ENCODE measurements at places on chromosomes 2 and 18.

DNA sequence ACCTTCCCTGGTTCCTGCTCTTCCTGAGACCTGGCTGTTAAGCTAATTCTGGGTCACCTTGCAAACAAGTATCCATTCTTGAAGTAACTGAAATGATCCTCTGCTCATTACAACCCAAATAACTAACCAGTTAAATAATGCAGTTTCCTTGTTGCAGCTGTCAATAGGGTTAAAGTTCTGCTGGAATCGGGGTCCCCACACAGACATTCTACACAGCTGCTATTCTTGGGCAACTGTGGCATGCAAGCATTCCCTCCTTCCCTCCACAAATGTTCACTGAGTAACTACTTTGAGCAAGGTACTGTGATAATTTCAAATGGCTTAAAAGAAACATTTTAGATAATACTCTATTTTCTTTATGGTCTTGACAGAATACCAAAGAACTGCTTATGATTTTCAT, 17.1 kb downstream of the RBKS start:
- no peak for DNase-seq

DNA sequence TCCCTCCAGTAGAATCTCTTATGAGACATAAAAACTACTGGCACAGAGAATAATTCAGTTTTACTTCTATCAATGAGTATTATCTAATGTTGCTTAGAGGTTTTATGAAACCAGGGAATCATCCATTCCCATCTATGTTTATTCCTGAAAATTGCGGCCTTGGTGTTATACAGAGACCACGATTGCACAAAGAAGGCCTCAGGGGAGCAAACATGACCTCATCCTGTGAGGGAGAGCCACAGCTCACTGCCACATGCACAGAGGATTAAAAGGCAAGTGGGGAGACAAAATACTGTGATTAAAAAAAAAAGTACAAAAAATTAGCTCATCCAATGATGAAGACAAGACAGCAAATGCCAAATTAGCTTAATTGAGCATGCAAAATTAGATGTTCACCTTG, 111.8 kb upstream of the SLC35G4 start:
- DNase-seq, result no peak

DNA sequence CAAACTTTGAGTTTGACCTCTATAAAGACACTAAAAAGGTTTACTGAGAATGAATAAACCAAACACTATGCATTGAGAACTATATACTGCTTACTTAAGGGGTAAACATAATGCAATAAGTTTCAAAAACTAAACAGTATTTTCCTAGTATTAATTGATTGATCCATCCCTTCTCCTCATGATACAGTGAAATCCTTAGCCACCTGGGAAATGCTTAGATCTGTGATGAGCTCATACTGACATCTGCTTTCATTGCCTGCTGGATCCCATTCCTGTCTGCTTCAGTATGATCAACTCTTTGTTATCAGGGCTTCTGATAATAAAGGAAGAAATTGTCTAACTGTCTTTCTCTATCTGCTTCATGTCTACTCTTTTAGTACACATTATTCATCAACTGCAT, 74.9 kb upstream of the UBE2E3 start:
- DNase-seq, result no peak

- DNase-seq, result peak; percentile 58
Observed at GRCh38 chr2:174039551-174040416, 74.6 kb upstream of the SP3 start.

DNA sequence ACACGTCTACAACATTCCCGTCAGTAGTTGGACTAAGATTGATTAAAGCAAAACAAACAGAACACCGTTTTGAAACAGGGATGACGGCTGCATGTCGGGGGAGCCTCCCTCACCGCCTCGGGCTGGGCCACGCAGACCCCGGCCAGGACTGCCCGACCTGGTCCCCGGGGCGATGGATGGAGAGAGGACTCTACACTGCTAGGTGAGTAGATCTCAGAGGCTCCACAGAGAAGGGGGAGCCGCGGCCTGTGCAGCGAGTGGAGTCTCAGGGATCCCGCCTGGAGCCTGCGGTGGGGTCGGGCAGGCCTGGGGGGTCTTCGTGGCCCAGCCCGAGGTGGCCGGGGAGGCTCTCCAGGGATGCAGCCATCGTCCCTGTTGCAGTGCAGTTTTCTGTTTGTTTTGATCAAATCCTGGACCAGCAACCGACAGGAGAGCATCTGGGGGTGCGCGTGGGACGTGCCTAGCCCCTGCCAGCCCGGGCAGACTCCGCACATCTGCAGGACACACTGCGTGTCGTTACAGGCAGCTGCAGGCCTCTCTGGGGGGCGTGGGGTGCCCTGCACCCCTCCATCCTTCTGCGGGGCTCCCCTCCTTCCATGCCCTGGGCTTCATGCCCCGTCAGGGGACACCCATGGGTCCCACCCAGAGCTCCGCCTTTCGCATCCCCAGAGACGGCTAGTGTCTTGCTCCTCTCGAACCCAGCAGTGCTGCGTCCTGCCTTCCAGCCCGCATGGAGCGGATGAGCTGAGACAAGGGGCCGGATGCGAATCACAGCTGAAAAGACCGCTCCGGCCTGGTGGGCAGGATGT, 143.6 kb downstream of the RTP5 start:
- DNase-seq, result no peak

DNA sequence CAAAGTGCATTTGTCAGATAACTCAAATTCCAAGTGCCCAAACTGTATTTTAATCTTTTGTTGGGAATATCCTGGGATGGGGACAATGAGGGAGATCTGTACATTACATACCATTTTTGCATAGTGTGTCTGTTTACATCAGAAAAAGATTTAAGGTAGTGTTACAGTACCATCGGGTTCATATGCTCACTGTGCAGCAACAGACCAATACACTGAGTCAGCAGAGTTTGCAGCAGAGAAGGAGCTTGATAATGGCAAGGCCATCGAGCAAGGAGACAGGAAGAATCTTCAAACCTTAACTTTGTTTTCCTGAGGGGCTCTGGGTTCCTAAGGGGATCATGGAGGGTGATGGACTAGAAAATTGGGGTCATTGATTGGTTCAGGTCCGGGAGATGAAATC, 399.7 kb downstream of the PARD3B start:
- DNase-seq, result no peak

GRCh38 chr2:144690771-144691170, 170.9 kb upstream of the ZEB2 start:
- DNase-seq, result no peak

GRCh38 chr2:232374356-232374755, 4.2 kb upstream of the ALPP start:
- DNase-seq, result no peak

GRCh38 chr2:127277028-127277427, 16.9 kb downstream of the ERCC3 start:
- no peak for DNase-seq

- no peak for DNase-seq
Observed at GRCh38 chr2:135225781-135226180, 173.7 kb downstream of the RAB3GAP1 start.

DNA sequence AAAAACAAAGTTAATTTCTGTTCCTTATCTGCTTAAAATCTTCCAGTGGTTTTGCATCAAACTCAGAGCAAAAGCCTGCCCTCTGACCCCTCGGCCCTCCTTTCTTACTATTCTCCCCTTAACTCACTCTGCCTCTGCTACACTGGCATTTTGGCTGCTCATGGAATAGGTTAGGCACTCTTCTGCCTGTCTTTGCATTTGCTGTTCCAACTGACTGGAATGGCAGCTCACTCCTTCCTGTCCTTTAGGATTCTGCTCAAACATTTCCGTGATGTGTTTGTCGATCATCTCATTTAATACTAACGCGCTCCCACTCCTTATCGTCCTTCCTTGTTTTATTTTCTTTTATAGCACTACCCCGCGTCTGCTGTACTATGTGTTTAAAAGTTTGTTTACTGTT, 815 bp downstream of the CEBPZ start:
- DNase-seq, result no peak

- DNase-seq, result no peak
Observed at GRCh38 chr2:174996622-174997021, 8.6 kb downstream of the CHN1 start.

DNA sequence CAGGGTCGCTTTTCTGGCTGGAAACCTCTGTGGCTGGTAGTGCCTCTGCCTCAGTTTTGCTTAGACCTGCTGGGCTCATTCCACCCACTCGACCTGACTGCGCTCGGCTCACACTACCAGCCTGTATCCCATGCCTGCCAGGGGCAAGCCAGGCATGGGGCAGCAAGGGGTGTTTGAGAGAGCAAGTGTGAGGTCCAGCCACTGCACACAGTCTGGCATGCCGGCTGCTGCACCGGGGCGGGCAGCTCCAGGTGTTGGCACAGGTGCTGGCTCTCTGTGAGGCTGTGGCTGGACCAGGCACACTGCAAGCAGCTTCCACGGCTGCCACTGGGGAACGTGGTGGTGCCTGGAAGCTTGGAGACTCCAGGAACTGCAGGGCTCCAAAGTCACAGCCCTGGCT, 90.9 kb downstream of the ATAD2B start:
- DNase-seq, result no peak

- no peak for DNase-seq
Observed at GRCh38 chr2:173204316-173204715, 128.7 kb downstream of the MAP3K20 start.

DNA sequence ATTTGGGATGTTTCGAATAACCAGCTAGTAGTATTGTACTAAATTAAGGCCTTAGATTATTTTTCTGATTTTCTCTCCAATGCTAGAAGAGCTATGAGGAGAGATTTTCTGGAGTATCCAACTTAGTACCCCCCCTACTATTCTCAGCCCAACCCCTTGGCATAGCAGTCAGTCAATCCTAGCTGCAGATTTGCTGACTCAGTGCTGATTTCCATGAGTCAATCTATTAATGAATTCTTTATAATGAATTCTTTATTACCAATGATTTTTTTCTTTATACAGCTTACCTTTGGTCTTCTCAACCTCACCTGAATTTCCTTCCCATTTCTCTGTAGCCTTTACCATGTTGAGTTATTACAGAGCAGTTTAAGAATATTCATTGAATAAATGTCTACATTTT, 192.8 kb upstream of the ETAA1 start:
- no peak for DNase-seq

DNA sequence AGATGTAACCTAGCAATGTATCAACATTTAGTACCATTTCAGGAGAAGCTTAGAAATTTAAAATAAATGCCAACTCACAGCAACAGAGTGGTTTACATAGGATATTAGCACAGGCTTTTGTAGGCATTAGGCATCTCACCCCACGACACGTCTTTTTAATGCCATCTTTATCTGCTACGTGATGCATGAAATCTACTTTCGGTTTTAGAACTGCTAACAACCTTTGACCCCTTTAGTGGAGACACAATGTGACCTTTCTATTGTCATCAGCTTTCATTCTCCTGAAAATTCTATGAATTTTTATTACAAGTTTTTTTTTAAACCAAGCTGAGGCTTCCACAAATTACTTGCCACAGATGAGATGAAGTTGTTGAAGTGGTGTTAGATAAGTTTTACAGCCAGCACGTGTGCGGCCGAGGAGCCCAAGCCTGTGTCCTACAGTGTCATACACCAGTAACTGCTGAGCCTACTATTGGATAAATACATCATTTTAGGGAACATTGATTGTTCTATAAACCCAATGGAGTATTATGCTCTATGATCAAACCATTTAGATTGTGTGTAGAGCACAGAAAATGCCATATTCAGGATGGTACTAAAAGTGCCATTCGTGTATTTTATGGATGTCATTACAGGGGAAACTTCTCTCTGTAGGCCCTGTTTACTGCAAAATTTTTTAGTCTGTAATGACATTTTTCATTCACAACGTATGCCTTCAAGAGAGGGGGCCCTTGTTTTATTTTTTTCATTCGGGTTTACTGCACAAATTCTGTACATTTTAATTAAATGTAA, 151.6 kb downstream of the PTGR3 start:
- DNase-seq, result no peak

DNA sequence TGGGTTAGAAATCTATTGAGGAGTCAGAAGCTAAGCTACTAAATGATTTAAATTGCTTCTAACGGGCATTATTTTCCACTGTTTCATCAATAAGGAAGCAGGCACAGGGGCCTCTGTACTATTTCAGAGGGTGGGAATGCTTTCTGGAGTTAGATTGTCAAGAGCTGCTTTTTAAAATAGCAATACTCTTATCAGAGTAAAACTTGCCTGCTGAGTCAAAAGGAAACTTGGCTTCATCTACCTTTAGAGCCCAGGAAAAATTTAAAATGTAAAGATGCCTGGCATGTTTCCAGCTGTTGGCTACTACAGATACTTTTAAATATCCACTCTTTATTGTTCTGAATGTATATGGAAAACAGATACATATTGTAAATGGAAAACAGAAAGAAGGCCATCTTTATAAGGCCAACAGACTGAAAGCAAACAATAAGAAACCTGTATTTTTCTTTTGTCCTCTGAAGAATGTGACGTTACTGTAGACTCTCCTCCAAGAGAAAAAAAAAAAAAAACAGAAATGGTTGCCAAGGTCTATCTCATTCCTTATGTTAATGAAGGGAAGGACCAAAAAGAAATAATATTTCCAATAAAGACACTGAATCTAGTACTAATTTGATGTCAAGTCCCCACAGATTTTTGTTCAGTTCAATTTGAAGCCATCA, 79.1 kb downstream of the FIGN start:
- no peak for DNase-seq

DNA sequence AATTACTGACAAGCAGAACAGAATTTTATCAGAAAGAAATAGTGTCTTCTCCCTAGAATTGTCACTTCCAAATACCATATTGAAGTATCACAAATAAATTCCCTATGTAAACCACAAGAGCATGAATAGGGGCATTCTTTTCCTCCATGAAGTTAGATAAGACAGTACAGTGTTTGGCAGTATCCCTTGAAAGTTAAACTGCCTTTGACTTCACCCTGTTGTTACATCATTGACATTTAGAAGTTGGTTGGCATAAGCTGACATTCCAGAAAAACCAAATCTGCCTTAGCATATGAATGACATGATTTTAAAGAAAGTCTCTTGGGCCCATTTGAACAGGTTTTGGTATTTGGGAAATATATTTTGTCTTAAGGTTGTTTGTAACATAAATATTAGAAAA, 50.2 kb upstream of the OSR1 start:
- no peak for DNase-seq

DNA sequence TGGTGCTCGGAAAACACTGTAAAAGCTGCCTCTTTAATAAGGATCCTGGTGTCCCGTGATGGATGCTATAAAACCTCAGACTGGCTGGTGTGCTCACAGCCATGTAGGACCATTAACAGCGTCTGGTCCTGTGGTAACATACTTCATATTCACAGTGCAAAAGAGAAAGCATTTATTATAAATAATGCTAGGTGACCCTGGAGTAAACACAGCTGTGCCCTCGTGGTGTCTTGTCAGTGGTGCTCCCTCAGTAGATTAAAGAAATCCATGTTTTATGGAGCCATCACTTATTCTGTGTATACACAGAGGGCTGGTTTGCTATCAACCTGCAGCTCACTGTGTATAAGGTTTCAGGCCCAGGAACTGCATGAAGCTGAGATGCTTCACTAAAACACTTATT, 106.9 kb downstream of the CDK15 start:
- no peak for DNase-seq

GRCh38 chr18:35076135-35076924, 35.1 kb downstream of the MAPRE2 start:
- DNase-seq, result no peak

DNA sequence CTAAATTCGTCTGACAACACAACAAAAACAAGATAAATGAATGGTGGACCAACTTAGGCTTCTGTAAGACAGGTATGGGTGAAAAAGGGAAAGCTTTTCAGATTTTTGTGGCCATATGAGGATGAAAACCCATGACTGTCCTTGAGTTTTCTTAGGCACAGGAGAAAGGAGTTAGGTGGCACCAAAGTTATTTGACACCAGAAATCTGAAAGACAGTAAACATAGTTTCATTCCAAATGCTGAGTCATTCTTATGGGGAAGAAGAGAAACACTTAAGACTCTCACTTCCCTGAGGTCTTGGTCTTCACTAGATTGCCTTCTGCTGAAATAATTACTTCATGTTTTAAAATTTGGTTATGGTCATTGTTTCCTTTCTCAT, 5.2 kb upstream of the GPD2 start:
- no peak for DNase-seq
